Stimulated activated CD4-positive, alpha-beta T cell treated with anti-CD3 and anti-CD28 coated beads, TNF-alpha, amount 100 ng/mL, for 48 hours (primary cell): ENCODE measurements at places on chromosomes 2 and 18.

DNA sequence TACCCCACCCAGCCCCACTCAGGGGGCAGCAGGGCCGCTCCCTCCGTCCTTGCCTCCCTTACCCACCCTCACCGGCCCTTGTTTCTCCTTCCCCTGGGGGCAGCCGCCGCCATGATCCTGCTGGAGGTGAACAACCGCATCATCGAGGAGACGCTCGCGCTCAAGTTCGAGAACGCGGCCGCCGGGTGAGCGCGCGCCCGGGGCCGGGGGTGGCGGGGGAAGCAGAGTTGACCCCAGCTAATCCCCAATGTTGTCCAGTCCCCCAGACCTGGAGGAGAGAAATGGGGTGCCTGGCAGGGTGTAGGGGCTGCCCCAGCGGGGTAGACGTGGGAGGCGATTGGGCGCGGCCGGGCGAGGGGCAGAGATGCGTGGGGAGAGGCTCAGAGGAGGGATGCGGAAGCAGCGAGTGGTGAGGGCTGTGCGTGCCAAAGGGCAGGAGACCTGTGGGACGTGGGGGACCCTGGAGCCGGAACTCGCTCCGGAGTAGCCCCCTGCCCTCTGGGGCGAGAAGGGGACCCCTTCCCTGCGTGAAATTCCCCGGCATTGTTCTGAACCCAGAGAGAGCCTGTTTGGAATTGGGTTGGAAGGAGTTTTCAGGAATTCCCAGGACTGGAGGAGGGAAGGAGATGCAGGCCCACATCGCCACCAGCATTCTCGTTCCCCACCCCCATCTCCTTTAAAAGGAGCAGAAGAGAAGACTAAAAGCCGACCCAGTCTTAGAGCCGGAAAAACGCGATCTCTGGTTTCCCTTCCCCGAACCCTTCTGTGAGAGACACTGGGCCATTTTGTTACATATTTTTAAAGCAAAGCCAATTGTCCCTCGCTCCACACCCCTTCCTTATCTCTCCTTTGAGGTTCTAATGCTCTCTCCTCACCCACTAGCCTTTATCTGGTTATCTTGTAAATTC is 625 bp downstream of the ARPC2 start:
- peak; percentile 58 for DNase-seq

DNA sequence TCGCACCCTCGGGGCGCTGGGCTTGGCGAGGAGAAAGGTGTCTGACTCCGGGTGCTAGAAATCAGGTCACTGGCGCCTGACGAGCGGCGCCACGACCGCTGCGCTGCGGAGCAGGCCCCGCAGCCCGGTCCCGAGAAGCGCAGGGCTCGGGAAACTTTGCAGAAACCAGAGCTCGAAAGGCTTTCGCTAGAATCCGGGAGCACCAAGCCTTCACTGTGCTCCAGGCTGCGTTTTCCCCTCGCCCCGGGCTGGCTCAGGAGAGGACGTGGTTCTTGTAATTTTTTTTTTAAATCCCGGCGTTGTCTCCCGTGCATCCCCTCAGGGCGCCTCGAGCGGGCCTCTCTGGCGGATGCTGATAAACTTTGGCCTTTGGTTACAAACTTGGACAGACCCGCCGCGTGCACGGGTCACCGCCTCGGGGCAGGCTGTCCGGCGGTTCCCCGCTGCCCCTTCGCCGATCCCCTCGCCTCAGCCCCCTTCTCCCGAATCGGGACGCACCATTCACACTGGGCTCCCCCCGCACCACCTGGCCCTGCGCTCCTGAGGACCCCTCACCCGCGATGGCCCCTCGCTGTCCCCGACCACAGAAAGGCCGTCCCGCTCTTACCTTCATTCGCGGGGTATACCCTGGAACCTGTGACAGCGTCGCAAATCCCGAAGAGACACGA is 419 bp downstream of the EPHA4 start:
- DNase-seq, result no peak

DNA sequence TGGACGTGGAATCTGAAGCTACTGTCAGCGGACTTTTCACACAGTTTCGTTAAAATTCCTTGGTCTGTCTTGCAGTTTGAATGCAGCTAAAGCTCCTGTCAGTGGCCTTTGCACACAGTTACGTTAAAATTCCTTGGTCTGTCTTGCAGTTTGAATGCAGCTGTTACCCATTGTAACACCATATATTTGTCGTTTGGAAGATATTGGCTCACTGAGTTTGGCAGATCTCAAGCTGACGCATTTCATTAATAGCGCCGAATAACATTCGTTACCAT is 1.0 kb downstream of the LIMS1 start:
- no peak for DNase-seq

GRCh38 chr2:112839407-112840067 is 3.0 kb upstream of the IL1B start:
- no peak for DNase-seq

- no peak for DNase-seq
Observed at GRCh38 chr2:97714084-97714949, 941 bp downstream of the ZAP70 start.

DNA sequence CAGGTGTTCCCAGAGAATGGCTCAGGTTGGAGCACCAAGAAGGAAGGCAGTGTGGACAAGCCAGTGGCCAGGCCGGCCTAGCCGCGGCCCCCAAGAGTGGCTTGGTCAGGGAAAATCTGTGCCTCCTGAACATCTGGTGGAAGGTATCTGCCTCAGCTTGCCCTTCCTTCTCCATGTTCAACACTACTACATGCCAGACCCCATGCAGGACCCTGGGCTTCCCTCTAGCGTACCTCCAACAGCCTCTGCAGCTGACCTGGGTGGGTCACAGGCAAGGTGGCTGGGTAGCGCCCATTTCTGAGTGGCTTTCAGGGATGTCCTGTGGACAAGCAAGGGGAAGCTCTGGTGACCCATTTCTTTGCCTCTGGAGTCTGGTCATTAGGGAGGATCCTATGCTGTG is 7.7 kb downstream of the WNT10A start:
- no peak for DNase-seq

DNA sequence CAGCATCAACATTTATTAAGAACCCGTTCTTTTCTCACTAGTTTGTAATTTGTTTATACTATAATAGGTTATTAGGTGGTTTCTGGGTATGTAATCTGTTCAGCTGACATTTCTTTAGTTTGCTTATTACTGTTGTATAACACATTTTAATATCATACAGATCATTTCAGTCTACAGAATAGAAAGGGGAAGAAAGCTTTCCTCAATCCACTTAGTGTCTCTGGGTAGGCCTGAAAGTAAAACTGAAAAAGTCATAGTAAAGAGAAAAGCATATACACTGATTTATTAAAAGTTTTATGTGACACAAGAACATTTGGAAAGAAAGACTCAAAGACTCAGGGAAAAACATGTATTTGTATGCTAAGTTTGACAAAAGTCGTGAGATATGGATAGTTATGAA is 16.8 kb upstream of the KCNJ3 start:
- no peak for DNase-seq

DNA sequence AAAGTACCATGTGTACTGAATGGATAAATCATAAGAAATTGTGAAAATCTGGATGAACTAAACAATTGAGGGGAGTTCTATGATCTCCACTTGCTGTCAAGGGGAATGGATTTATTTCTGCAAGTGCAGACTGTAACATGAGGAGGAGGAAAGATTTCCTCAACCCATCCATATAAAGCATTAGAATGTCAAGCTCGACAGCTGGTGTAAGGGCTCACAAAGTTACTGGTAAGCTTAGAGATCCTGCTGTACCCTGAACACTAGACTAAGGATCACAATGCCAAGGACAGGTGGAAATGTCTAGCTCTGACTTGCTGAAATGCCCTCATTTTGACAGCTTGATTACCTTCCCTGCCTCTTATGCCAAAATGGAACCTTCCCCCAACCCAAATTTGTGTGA is 125.3 kb downstream of the TCF4 start:
- no peak for DNase-seq

- DNase-seq, result no peak
Observed at GRCh38 chr2:241867776-241868420, 1.6 kb upstream of the RTP5 start.

DNA sequence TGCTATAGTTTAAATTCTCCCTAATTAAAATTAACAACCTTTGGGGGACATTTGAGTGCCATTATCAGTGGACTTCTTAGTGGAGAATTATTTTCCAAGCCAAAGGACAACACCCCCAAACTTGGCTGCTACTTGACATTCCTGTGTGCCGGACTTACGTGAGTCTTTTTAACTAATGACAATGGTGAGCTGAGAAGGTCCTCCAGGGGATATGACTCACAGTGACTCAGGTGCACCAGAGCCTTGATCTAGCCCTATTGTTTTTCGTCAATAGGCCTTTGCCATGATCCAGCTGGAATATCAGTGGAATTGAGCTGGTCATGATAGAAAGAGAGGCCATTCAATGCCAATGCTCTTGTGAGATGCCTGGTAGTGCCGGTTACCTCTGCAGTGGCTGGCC is 118.1 kb upstream of the CXCR4 start:
- DNase-seq, result no peak

- DNase-seq, result no peak
Observed at GRCh38 chr2:18899725-18900124, 310.4 kb upstream of the NT5C1B start.

DNA sequence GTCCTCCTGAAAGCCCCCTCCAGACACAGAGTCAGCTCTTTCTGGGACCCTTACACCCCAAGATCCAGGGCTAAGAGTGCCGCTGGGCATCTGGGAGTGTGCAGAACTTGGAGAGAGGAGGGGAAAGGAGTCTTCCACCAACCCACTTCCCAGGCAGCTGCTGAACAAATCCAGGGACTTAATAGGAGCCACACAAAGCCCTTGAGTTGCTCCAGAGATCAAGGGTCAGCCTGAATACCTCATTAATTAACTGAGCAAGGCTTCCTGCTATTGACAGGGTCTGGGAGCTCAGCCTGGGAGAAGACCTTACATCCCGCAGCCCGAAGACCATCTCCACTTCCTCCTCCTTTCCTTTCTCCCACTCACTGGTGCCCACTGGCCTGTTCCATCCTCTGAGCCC is 108.3 kb downstream of the CELF4 start:
- DNase-seq, result no peak

DNA sequence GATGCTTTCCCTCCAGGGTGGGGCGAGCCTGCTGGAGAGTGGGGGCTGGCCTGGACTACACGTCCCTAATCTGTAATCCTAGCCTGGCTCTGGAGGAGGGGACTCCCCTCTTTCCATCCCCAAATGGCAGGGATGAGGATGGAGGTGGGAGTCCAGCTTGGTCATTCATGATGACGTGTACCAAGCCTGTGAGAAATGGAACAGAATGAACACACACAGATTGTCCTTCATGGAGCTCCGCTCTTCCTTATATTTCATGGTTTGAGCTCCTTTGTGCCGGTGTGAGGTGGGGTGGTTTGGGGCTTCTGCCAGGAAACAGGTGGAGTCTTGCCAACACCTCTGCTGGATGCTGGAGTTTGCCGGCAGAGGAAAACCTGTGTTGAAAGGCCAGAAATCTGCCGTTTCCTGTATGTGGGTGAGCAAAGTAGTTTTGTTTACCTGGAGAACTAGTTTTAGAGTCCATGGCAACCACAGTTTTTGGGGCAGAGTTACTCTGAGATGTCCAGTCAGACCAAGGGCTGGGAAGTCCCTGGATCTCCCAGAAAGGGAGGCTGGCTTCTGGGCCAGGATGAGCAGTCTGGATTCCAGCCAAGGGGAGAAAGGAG is 417.6 kb upstream of the MEX3C start:
- DNase-seq, result no peak
